Stimulated activated CD4-positive, alpha-beta T cell treated with anti-CD3 and anti-CD28 coated beads, Interleukin-1b, Interleukin-23, amount 100 ng/mL, for 48 hours (primary cell): ENCODE measurements at places on chromosomes 16 and 17.

DNA sequence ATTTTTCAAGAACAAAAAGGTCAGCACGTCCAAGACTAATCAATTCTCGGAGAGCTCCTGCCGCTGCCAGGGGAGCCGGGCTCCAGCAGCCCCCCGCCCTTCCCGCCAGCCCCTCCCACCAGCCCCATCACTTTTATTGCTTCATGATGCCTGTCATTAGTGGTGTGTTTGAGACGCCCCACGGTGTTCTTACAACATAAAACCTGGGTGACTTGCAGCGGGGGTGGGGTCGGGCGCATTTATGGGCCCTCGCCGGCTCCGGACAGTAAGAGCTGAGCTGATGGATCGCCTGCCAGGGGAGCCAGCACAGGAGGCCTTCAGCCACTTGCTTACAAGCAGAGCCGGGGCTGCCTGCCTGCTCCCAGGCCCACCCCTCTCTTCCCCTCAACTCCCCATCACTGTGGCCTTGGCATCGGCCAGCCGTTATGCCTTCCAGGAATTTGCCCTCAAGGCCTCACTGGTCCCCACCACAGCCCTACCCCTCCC is 82.9 kb upstream of the CBX4 start:
- DNase-seq = no peak

DNA sequence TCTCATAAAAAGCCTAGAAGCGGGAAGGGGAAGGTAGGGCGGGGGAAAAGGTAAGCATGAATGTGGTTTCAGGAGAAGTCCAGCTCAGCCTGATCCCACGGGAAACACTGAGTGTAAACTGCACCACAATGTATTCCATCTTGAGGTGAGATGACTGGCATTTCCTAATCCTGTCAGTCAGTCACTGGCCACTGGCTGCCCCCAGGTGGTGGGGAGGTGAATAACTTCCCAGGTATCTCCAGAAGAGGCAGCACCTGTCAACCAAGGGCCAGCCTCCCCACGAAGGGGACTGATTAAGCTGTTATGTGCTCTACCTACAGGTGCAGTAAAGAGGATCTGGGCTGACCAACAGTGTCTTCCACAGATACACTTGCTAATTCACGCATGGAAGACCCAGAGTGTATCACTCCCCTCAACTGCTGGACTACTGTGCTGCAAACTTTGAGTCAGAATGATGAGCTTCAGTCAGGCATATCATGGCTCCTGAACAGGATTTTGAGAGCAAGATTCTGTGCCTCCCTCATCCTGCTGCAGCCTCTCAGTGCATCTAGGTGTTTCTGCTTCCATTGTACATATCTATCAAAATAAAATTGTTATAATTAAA is 108.5 kb upstream of the CCL2 start:
- DNase-seq = peak; percentile 61

- no peak for DNase-seq
Observed at GRCh38 chr17:62967205-62967529, 1.1 kb downstream of the TANC2 start.

DNA sequence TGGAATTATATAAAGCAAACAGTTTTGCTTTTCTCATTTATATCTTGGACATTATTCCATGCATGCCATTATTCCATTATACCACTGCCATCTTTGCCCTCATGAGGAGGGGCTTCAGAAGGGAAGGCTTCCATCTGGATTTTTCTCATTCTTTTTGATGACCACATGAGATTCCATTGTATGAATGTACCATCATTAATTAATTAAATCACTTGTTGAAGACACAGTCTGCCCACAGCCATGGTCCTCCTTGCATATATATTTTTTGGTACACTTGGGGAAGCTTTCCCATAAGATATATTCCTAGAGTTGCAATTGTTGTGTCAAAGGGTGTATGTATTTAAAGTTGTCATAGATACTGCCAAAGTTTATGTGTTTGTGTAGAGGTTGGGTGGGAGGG is 7.1 kb downstream of the ARL4D start:
- no peak for DNase-seq

DNA sequence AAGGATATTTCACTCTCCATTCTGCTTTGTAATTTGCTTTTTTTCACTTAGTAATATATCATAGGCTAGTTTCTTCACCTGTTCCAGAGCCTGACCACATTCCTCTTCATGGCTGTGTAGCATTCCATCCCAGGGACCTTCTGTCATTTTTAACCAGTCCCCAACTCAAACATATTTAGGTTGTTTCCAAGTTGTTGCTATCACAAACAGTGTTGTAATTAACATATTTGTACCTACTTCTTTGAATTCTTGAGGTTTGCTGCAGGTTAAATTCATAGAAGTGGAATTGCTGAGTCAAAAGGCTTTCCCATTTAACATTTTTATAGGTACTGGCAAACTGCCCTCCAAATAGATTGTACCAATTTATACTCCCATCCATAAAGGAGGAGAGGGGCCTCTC is 65.1 kb upstream of the MED9 start:
- DNase-seq = no peak

- DNase-seq = no peak
Observed at GRCh38 chr16:76197900-76198299, 79.3 kb upstream of the CNTNAP4 start.

GRCh38 chr17:66716236-66717026 is 118.5 kb upstream of the CACNG5 start:
- no peak for DNase-seq

DNA sequence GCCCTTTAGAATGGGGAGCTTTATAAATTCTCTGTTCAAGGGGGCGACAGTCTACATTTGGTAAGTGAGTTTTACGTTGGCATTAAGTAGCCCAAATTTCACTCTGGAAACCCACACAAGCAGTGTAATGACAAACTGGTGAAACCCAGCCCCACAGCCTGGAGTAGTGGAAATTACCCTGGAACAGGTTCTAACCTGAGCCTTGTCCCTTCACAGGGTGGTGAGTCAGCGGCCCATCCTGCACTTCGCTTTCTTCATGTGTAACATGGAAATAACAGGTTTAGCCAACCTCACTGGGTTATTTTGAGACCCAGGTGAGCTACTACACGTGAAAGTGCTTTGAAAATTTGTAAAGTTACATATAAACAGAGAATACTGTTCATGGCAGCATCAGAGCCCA is 3.5 kb upstream of the TLCD3A start:
- no peak for DNase-seq

GRCh38 chr17:74008196-74008595 is 195.3 kb upstream of the RPL38 start:
- peak; percentile 62 for DNase-seq

DNA sequence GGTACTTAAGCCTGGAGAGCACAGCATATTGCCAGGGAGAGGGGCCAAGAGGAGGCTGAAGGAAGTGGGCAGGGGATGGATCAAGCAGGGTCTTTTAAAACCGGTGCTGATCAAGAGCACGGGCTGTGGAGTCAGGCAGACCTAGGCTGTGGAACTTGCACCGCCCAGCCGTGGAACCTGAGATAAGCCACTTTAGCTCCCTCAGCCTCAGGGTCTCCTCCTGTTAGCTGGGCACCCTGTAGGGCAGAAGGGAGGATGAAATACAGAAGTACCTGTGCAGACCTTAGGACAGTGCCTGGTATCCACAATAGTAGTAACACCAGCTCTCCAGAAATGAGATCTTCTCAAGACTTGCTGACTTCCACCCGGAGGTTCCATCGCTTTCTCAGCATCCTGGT is 9.3 kb downstream of the ODAD4 start:
- no peak for DNase-seq

- no peak for DNase-seq
Observed at GRCh38 chr16:27482397-27483087, 67.2 kb downstream of the GTF3C1 start.

DNA sequence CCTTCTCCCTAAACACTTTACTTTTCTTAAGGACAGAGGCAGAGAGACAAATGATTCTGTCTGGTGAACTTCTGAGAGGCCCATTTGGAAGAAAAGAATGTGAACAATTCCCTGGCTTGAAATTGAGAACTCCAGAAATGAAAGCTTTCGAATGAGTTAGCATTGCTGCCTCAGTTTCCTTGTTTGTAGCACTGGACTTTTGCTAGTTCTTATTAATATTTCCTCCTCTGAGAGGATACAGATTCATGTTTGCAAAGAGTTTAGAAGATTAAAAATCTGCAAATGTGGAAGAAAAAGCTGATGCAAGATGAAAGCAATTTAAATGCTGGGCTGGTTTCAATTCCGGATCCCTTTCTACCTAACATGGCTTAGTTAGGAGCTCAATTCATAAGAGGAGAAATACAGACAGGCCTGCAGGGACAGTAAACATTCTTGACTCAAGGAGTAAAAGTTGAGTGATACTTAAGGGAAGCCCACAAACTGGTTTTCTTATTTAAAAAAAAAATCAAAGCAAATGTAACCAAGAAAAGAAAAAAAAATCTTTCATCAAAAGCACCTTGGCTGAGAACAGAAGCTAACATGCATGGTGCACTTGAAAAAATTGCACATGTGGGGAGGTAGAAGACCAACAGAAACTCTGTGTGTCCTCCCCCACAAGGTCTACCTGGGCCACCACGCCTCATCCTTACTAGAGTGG is 27.1 kb downstream of the HNF1B start:
- DNase-seq = no peak
